ENCODE measurements at places on chromosomes 5 and 9. TPM values are rescaled to one million over a fixed set of nuclear protein-coding genes. Genes with fewer than 3 reads are reported as not detected.

DNA sequence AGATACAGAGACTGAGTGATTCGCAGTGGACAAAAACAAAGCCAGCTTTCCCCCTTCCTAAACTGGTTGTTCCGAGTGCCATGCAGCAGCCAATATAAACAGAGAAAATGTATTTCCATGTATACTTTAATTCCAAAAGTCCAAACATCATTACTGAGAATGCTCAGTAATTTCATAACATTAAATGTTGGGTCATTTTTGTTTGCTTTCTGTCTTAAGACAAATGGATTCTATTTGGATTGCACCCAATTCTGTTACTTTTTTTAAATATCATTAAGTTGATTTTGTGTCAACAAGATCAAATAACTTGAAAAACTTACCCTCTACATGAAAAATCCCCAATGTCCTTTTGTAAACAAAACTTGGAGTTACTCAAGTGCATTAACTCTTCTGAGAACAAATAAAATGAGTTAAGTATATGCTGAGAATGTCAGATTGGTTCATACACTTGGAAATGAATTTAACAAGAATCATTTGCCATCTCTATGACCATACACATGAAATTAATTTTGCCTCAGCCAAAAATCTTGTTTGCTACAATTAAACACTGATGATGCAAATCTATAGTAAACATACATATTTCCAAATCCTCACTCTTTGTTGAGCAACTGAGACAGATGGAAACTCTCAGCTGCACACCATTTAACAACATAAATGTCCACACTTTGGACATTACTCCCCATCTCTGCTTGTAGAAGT is 19.4 kb downstream of the LURAP1L start:
- 0 out of 2 replicates have a peak, but pooled peaks cover 6% of the 10 kb centered on the region for H3K4me1 ChIP-seq
- H3K36me3 ChIP-seq = peaks cover 1% of the 10 kb centered on the region
- peak overlapping the region; percentile 84 for H3K27ac ChIP-seq
- no peaks in the 10 kb centered on the region for H3K27me3 ChIP-seq
- H3K4me3 ChIP-seq = no peak overlapping the region

- no peaks in the 10 kb centered on the region for H3K4me1 ChIP-seq
- no peak overlapping the region for H3K4me3 ChIP-seq
- no peaks in the 10 kb centered on the region for H3K36me3 ChIP-seq
- H3K27ac ChIP-seq = no peak overlapping the region
These were observed 65.4 kb upstream of the IRX4 start for GRCh38 chr5:1948111-1948510.

DNA sequence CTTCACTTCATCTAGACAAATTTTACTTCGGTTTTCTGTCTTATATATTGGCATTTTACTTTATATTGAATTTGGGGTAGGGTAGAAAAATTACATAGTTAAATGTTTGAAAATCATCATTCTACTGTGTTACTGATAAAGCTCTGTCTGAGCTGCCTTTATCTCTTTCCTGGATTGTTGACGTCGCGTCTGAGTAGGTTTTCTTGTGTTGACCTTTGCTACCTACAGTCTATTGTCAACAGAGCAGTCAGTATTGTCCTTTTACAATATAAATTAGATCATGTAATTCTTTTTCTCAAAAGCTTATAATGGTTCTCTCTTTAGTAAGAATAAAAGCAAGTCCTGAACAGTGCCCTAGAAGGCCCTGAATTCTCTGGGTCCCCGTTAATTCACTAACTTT is 128.2 kb downstream of the HACD4 start:
- H3K36me3 ChIP-seq = no peaks in the 10 kb centered on the region
- no peak overlapping the region for H3K27ac ChIP-seq
- H3K4me1 ChIP-seq = 0 out of 2 replicates have a peak, but pooled peaks cover 2% of the 10 kb centered on the region

TAF11L5 gene
- polyA plus RNA-seq = not detected

RETREG1 gene
- not detected for polyA plus RNA-seq

HOMER1 gene
- polyA plus RNA-seq = 1.3 TPM

C9orf57 gene
- not detected for polyA plus RNA-seq

C9 gene
- not detected for polyA plus RNA-seq

PTGS1 gene
- 38.3 TPM for polyA plus RNA-seq

All from IMR-90 (cell line).